NCI-H345 (cell line): ENCODE measurements at places on chromosomes 6 and 20.

GRCh38 chr6:112008482-112008881 is 45.4 kb upstream of the CCN6 start:
- DNase-seq, result no peak

GRCh38 chr20:10922506-10922905 is 248.7 kb upstream of the JAG1 start:
- DNase-seq, result no peak

GRCh38 chr6:63802606-63803206 is 167.1 kb downstream of the PHF3 start:
- no peak for DNase-seq

GRCh38 chr6:68279793-68280557 is 355.1 kb upstream of the ADGRB3 start:
- no peak for DNase-seq

- DNase-seq, result no peak
Observed at GRCh38 chr20:11092151-11092550, 418.4 kb upstream of the JAG1 start.

GRCh38 chr6:151307501-151307900 is 67.7 kb downstream of the AKAP12 start:
- DNase-seq, result no peak

GRCh38 chr20:32569380-32570305 is 15.5 kb downstream of the NOL4L start:
- no peak for DNase-seq

DNA sequence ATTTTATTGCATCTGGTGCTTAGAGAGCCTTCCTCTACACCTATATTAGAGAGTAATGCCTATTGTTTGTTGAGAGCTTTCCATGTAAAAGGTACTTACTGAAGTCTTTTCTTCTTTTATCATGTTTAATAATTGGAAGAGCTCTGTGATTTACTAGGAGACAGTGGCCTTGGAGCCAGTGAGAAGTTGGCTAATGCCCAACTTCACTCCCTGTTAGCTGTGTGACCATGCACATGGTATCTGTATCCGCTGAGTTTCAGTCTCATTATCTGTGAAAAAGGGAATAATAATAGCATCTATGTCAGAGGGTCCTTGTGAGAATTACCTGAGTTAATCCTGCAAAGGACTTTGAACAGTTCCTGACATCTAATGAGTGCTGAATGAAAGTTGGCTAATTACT is 105.0 kb downstream of the CD109 start:
- no peak for DNase-seq

DNA sequence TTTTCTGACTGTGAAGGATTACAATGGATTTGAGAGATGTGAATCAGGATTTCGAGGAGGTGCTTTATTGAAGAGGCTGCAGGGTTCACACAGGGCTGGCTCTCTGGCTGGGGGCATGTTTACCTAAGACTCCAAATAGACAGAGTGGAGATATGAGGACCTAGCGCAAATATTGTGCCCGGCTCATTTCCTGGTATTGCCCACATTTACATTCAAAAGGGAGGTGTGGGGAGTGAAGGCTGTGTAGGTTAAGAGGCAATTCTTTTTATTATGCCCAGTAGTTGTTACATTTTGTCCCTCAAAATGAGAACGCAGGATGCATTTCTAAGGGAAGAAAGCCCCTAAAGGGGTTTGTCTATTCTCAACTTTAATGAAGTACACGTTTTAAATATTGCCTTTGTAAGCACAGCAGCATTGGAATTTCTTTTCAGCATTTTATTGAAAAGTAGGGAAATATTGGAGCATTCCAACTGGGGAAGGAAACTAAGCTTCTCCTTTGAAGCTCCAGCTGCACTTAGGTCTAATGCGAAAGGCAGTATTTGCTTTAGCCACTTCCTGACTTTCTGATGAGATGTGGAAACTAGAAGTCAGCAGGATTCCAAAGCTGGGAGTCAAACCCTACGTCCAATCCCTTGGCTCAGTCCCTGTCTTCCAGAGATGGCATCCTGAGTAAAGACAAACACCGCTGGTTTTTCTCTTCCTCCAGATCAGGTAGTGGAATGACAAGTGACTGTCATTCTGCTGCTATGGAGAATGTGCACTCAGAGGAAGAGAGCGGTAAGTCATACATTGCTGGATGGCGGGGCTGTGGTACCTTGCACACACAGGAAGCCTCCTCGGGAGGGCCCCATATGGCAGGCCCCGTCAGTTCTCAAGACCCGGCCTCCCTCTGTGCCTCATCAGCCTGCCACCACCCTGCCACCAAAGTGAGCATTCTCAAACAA is 70.7 kb downstream of the MYB start:
- DNase-seq, result peak; percentile 89

DNA sequence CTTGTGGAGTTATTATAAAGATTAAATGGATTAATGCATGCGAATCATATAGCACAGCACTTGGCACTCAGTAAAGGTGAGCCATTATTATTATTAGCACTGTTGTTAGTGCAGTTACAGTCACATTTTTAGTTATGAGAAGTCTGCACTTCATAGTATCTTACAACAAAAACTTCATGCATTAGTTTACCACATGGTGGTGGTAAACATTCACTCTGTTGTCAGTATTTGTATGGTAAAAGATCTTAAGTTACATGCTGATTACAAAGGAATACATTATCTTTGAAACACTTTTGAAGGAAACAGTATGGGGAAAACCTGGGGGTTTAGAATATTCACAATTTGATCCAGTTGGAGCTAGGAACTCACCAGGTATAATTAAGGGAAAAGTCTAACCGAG is 20.8 kb downstream of the TMEM14A start:
- DNase-seq, result no peak

DNA sequence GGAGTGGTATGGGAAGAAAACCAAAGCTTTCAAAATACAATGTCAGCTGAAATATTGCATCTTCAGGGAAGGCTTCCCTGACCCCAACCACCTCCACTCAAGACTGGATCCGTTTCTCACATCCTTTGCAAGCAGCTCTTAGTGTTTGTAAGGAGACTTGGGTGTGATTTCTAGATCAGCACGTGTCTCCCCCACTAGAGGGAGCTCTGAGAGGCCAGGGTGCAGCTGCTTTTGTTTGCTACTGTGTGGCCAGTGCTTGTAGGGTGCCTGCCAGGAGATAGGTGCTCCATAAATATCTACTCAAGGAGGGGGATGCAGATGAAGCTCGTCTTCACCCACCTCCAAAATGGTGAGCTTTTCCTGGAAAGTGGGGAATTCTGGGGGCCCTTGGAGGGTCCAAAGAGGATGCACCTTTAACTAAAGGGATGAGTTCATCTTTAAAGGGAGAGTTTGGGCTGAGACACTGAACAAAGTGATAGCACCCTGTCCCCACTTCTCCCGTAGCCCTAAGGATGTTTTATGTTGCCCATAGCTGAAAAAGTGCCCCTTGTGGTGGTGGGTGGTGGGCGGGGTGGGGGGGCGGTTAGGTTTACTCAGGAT is 52.6 kb upstream of the MAFB start:
- peak; percentile 35 for DNase-seq
